ENCODE measurements at places on chromosomes 7 and 10. TPM values are rescaled to one million over a fixed set of nuclear protein-coding genes. Genes with fewer than 3 reads are reported as not detected.
A peak's percentile ranks its signal among the peaks of the same experiment; 100 is the strongest.

GRCh38 chr10:94092848-94093247 lies 99.1 kb downstream of the PLCE1 start:
- no peak for DNase-seq

- DNase-seq: no peak
These were observed 44.0 kb upstream of the RASGEF1A start for GRCh38 chr10:43310872-43311271.

DNA sequence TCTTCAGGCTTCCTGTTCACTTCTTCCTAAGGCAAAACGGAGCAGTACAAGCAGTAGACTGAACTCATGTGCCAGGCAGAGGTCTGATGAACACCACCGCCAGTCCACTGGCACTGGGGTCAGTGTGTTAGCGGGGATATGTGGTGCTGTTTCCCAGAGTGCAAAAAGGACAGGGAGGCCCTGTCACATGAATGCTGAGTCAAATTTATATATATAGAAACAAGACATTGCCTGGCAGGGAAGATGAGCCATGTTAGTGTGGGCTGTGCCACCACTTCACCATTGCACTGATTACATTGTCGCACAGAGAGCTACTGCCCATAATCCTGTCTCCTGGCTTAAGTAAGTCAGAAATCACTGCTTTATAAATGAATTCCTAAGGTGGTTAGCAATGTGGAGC lies 122.2 kb upstream of the AMPH start:
- peak; percentile 53 for DNase-seq

DNA sequence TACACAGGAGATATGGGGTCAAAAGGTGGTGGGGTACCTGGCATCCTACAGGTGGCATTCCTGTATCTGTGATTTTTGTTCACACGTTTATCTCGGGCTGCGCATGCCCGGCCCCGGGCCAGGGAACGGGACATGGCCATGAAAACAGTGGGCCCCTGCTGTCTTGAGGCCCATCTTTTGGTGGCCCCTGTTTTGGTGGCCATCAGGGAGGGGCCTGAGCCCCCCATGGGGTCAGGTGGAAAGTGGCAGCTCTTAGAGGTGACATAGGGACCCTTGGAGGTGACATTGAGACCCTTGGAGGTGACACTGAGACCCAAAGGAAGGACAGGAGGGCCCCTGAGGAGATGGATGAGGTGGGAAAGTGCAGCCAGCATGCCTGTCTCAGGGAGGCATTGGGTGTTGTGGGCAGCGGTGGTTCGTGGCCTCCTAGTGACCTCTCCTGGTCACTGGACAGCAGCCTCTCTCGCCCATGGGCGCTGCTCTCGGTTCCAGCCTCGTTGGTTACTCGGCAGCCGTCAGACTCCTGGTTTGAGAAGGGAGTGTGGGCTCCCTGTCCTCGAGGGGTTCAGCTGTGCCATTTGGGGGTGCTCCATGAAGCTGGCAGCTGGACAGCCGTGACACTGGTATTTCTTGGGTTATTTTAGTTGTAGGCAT lies 39.9 kb downstream of the INPP5A start:
- no peak for DNase-seq

GRCh38 chr7:148045521-148045920 lies 545.0 kb upstream of the C7orf33 start:
- no peak for DNase-seq

GRCh38 chr7:158463317-158463716 lies 124.3 kb downstream of the PTPRN2 start:
- no peak for DNase-seq

DNA sequence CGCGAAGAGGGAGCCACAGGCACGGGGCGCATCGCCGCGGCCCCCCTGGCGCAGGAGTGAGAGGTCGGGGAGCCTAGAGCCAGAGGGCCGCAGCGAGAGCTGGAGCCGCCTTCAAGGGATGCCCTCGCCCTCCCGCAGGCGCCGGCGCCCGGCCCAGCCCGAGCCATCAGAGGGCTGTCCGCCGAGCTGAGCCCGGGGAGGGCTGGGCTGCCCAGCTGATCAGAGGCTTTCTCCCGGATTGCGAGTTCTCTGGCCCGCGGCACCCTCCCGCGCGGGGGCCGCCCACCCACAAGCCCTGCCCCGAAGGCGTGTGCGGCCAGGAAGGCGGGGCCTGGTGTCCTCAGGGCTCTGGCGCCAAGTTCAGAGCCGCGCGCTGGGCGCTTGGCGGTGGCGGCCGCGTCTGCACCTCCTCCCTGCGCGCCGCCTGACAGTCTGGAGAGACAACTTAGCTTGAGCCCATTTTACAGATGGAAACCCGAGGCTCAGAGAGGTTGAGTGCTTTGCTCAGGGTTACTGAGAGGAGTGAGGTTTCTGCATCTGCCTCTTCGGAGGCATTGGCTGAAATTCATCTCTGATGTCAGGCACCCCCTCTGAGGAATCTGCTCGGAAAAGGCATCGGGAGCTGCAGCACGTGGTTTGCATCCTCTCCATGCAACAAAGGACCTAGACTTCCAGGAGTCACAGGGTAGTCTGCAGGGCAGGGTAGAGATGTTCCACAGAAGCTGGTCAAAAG lies 3.8 kb upstream of the ANTXRL start:
- peak; percentile 91 for DNase-seq

DNA sequence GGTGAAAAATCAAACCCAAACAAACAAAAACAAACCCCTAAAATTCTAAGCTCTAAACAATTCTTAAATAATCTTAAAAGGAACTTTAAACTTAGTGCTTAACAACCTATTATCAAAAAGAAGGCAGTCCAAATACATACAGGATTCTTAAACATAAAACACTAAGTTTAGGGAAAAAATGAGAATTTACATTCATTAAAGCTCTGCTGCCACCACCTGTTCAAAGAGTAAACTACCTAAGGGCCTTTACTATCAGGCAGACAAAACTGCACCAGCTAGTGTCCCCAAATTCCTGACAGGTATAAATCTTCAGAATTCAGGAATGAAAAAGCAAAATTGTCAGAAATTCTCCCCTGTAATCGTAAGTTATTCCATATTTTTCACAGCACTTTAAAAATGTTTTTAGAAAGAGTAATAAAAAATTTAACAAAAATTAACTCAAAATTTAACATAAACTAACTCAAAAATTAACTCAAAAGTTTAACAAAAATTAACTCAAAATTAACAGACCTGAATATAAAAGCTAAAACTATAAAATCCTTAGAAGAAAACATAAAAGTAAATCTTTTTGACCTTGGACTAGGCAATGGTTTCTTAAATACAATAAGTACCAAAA lies 55.1 kb downstream of the PDZD8 start:
- DNase-seq: no peak

The PKD2L1 gene
- total RNA-seq: not detected

DNA sequence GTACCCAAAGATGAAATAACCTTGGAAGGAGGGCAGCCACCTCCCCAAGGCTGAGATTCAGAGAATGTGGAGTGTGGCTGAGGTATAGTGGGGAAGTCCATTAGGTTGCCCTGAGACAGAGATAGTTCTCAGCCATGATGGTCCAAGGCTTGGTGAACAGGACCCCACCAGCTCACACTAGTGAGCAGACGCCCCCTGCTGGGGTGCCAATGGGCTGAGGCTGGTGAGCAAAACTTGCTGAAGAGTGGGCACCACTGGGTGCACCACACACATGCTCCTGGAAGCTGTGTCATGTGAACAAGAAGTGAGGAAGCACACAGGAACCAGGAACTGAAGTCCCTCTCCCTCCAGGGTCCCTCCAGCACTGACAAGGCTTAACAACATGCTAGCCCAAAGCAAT lies 8.9 kb downstream of the FBXL13 start:
- DNase-seq: no peak

DNA sequence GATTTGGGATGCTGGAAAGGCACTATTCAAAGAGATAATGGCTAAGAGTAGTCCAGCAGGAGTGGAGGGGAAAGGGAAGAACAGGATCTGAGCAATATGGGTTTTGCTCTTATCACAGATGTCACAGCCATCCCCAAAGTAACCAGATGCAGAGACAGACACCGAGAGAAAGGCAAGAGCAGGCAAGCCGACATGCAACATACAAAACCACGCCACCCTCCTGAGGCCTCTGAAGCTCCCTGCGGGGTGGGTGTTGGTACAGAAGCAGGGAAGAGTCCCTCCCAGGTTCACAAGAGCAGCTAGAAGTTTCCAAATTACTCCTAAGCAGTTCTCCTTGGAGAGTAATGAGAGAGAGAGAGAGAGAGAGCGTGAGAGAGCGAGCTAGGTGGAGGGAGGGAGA lies 10.8 kb upstream of the C10orf53 start:
- DNase-seq: no peak

The MYL7 gene
- total RNA-seq: 2,719 TPM

The CRPPA gene
- total RNA-seq: 6.8 TPM

DNA sequence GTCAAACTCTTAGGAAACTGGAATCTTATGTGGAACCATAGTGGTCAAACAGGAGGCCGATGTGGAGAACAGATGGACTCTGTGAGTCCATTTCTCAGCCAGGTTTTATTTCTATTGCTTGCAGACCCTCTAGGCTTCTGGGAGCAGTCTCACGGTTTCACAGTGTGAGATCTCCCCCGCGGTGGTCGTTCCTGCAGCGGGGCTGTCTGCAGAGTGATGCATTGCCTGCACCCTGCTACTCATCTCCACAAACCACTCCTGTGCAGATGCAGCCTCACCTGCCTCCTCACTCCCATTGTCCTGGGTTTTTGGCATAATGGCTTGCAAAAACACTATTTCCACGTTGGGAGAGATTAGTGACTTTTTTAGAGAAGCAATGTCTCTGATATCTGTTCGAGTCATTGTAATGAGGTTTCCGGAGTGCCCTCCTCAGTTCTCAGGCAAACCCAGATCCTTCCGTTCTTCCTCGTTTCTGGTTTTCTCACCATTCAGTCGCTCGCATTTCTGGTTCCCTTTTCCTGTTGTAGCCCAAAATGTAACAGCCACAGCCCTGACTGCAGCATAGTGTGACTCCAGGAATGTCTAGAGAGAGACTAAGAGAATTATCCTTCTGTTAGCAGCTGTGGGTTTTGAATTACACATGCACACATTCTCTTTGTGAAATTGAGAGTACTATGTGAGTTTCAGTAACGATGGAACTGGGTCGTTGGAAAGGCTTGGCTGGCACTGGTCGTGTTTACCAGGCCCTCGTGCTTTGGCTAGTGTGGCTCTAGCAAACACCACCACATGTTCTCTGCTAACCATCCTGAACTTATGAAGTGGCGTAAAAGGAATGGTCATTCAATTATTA lies 30.2 kb downstream of the ACADSB start:
- no peak for DNase-seq

The SLC39A12 gene
- not detected for total RNA-seq

DNA sequence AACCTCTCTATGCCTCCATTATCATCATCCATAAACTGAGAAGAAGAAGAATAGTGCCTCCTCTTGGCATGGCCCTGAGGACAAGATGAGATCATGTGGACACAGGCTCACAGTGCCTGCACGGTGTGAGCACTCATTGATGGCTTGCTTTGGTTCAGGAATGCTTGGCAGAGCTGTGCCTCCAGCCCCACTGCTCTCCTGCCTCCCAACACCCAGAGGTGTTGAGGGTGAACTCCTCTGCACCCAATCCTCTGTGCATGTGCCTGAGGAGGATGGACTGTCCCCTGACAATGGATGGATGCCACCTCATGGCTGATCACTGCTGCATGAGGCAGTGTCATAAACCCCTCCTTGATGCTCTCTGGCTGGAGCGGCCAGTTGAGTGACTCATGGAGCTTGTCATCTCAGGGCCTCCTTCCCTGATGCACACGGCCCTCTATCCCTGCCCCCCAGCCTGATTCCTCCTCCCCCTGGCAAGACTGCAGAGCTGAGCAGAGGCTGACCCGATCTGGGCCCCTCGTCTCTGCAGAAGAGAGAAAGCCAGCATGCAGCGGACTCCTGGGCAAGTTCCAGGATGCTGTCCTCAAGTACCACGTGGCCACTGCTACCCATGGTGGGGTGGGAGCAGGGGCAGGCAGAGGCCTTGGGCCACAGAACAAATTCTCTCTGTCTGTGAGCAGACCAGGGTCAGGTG lies 136.3 kb downstream of the KCNMA1 start:
- DNase-seq: no peak

DNA sequence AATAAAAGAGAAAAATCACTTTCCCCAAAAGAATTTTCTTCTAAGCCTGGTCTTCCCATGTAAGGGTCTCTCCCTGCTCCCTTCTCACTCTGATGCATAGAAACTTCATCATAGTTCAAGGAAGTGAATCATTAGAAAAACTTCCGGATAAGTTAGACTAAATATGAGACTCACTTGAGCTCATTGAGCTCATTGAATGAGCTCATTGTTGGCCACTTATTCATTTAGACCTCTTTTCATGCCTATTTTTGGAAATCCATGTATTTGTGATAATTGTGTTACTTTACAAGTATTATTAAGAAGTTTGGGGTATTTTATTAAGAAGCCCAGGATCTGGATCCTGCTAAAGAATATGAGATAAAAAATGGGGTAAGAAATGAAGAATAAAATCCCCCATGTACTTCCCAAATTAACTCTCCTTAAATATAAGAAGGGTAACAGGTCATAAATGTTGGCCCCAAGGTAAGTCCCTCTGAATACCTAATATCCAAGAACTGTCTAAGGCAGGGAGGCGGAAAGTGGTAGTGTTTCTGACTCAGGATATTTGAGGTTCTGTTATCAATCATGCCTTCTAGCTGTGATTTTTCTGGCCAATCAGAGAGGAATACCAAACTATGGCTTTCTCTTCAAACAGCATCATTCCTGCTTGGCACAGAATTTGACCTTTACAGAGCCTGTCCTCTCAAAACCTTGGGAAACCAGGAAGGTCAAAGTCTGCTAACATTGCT lies 236.5 kb upstream of the PTN start:
- DNase-seq: no peak

The VIPR2 gene
- 27.0 TPM for total RNA-seq

DNA sequence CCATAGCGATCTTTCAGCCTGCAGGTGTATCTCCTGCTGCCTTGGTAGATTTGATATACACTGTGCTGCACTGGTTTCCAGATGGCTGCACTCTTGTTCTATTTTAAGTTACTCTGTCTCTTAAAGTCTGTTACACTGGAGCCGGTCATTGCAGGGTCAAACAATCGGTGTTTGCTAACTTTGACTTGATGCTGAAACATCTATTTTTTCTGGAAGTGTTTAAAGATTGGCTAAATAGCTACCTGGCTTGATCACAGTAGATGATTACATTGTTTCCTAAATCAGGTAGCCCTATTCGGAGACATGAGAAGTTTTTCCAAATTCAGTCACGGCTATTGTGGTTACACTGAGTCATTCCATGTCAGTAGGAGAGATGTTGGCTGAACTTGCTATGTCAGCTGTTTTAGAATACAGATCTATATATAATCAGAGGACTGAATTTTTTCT lies 574.8 kb downstream of the ETV1 start:
- DNase-seq: no peak

The TMEM176A gene
- total RNA-seq: 29.5 TPM

DNA sequence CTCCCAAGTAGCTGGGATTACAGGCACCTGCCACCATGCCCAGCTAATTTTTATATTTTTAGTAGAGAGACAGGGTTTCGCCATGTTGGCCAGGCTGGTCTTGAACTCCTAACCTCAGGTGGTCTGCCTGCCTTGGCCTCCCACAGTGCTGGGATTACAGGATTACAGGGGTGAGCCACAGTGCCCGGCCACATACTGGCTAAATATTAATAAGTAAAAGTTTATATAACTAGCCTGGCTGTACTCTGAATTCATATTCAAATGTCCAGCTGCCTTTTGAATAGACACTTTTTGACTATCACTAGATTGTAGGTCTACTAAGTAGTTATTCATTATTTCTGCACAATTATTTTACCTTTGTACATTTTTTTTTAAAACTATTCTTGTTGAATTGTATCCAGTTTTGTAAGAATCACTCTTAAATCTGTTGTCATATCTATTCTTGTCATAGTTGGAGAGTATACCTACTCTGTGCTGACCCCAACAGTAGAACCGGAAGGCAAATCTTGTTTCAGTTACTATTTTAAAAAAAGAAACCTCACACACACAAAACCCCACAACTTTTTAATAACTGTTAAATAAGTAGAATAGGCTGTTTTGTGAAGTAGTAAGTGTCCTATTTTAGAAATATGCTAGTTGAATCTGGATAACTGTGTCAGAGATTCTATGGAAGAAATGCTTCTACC lies 29.6 kb downstream of the MINPP1 start:
- no peak for DNase-seq

The AQP1 gene
- 206 TPM for total RNA-seq

Data from heart left ventricle (tissue), 16 donors.